Stimulated activated CD8-positive, alpha-beta memory T cell treated with anti-CD3 and anti-CD28 coated beads, Interleukin-12 subunit alpha, Interleukin-12 subunit beta, amount 100 ng/mL, for 1 hour (primary cell): ENCODE measurements at places on chromosomes 2 and 18.

DNA sequence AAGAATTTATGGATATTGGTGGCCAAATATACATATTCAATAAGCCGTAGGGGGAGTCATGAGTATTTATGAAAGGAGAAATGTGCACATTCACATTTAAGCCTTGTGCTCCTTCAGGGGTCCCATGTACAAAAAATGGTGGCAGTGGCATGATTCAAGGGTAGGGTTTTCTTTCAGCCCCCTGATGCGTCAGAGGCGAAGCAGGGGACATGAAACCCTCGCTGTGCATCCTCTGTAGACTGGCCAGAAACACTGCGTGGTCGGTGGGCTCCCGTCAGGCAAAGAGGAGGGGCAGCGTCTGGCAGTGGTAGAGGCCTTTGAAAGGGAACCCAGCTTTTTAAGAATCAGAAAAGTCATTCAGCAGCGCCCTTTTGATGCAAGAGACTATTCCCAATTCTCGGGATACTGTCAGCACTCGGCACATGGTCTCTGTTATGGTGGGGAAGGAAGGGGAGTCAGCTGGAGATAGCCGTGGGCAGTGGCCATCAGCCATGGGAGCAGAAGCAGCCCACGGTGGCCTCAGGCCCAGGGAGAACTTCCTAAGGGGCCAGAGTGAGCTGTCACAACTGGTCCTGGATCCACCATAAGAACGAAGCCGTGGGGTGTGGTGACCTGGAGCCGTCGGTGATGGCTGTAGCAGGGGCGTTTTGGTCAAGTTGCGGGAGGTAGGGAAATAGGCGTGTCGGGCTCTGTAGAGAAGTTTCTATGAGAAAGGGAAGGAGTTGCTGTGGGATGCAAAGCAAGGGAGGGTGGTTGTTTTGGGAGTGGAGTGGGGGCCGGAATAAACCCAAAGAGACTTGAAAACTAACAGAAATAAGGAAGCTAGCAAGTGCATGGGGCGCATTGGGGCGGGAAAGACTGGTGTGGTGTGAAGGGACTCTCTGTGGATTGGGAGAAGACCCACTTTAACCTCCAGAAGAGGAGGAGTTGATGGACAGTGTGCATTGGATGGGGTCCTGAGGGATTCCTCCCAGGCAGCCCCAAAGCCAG lies 95.6 kb downstream of the SH3BP4 start:
- no peak for DNase-seq

DNA sequence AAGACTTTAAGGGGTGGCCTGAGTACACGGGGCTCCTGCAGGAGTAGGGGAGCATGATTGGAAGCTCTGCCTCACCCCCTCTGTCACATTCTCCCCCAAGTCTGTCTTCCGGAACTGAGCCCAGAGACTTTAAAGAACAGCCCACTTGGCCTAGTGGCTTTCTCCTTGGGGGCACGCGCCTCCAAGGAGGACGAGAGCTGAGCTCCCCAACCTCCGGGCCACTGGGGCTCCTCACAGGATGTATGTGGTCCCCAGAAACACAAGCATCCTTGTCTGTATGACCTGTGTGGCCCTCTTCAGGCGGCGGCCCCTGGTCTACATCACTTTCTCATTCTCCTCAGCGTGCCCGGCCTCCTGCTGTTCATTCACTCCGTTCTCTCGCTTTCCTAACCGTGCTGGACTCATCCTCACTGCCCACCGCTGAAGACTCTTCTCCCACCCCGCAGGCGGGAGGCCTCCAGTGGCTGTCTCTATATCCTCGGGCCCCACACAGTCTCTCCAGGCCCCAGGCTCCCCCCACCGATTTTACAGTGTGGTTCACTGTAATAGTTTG lies 23.7 kb downstream of the KCNF1 start:
- no peak for DNase-seq

DNA sequence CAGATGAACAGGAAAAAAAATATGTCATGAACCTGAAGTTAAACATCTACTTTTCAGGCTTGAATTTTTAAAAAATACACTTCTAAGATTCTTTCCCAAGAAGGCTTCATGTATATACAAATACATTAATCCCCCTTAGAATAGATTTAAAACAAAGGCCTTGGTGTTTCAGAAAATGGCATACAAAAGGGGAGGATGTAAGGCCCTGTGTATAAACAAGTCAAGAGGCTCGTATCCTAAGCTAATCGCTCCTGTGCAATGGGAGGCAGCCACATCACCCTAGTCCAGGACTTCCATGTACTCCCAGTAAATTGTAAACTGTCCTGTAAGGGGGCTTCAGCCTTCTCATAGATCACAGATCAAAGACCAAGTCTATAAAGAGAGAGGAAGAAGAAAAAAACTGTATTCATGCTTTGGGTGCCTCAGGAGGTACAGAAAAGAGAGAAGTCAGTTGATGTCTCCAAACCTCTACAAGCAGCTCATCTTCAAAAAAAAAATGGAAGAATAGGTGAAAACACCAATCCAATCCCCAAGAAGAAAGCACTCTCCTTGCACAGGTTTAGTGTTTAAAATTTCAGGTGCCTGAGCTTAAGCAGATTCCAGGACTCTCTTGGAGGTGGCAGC lies 53.9 kb downstream of the ANKRD44 start:
- DNase-seq: no peak

DNA sequence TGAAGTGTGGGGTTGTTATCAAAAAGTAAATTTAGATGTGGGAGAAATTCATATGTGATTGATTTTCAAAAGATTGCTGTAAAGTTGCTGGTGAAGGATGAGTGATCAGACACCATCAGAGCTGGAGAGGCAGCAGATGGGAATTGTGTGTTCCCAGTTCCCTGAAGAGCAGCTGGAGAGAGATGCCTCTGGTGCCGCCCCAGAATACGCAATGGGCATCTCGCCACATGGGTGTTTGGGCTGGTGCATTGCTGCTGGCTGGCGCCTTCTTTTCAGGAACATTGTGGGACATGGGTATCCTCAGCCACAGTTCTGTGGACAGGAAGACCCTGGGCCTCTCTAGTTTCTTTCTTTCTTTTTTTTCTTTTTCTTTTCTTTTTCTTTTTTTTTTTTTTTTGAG lies 11.9 kb downstream of the ATG4B start:
- no peak for DNase-seq

GRCh38 chr2:162327806-162328205 lies 9.3 kb upstream of the IFIH1 start:
- no peak for DNase-seq

GRCh38 chr2:239303711-239304532 lies 96.9 kb downstream of the HDAC4 start:
- DNase-seq: no peak
